ENCODE measurements at places on chromosomes 1 and 21. TPM values are rescaled to one million over a fixed set of nuclear protein-coding genes. Genes with fewer than 3 reads are reported as not detected.
A peak's percentile ranks its signal among the peaks of the same experiment; 100 is the strongest.

GRCh38 chr21:44764319-44765230 lies 37.0 kb downstream of the UBE2G2 start:
- DNase-seq, result no peak

GRCh38 chr1:151002051-151002450 lies 4.7 kb downstream of the MINDY1 start:
- DNase-seq, result no peak

Gene FBXO44
- 1.7 TPM for total RNA-seq

- DNase-seq, result no peak
Measured at GRCh38 chr21:42075686-42076471, 4.8 kb downstream of the UMODL1 start.

GRCh38 chr1:114008480-114008941 lies 29.2 kb downstream of the OLFML3 start:
- no peak for DNase-seq

- DNase-seq, result no peak
Measured at GRCh38 chr1:108601708-108602410, 42.0 kb downstream of the EEIG2 start.

- peak; percentile 55 for DNase-seq
Measured at GRCh38 chr1:11707621-11708276, 16.2 kb downstream of the DRAXIN start.

Gene KMO
- total RNA-seq, result not detected

DNA sequence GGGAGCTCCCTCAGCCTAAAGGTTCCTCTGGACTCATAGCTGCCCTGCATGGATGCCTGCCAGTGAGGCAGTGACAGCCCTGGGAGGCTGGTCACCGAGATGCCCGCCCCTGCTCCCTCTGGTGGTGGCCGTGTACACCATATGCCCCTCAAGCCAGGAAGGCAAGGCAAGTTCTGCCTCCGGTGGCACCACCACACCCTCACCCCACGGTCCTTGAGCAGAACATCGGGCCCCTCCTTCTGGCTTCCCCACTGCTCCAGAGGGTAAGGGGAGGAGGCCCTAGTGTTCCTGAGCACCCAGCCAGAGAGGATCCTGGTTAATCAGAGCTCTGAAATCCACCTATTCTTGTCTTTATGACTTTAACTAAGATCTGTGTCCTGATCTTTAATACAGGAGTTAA lies 1.5 kb upstream of the S100A14 start:
- no peak for DNase-seq

GRCh38 chr1:175579956-175580750 lies 163.2 kb downstream of the TNR start:
- DNase-seq, result no peak

DNA sequence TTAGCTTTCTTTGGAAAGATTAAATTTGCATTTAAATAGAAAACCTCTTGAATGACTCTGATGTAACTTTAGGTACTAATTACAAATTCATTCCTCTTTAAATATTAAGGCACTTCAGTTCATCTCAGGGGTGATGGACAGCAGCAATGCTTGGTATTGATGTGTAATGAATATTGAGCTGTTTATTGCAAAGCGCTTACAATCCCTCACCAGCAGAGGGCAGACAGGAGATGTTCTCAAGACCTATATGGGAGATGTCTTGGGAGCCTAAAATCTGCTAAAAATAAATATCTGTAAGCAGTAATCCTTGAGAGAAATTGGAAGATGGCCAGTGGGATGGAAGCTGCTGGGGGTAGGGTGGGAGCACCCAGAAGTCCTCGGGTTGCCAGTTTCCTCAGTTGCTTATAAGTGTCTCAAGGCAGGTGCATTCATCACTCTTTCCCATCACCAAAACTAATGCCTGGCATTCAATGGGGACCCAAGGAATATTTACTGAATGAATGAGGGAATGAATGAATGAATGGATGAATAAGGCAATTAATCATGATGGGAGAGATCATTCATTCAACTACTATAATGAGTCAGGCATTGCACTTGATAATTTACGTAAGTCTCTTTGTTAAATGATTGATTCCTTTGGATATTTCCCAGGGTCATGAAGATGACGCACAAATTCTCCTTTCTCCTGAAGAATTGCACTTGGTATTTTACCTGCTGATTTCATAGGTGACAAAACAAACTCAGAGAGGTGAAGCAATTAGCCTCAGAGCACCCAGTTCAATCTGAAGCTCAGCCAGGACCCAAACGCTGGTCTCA lies 2.3 kb downstream of the KLHDC8A start:
- no peak for DNase-seq

- DNase-seq, result no peak
Measured at GRCh38 chr1:33377013-33377412, 53.9 kb downstream of the PHC2 start.

Gene LCK
- total RNA-seq, result 1.6 TPM

DNA sequence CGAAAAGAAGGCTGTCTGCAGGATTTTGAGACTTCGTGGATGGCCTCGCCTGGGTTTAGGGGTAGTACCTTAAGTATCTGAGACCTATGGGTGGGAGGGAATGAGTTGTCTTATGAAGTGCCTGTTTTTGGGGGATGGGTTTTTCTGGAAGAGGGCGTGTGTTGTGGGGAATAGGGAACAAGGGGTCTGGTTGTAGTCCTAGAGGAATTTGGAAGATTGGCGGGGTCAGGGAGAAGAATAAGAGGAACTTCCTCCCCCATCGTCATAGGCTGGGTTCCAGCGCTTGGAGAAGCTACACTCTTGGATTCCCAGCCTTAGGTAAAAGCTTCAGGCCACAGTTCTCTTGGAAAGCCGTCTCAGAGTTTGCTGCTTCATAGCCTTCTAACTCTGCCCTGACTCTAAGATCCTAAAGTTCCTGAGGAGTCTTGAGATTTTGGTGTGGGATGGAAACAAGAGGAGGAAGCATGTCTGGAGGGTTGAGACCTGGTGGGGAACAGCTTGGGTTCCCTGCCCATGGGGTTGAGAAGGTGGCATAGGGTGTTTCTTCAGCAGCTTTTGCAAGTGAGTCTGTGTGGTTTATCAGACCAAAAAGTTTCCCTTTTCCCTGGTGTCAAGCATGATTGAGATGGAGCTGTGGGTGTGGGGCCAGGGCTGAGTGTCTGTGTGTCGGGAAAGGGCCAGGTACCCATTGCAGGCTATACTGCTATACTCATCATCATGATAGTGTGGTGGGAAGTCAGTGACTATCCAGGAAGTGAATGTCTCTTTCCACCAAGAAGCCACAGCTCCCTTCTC lies 1.8 kb downstream of the VANGL2 start:
- no peak for DNase-seq

Gene SAMD11
- total RNA-seq, result not detected

DNA sequence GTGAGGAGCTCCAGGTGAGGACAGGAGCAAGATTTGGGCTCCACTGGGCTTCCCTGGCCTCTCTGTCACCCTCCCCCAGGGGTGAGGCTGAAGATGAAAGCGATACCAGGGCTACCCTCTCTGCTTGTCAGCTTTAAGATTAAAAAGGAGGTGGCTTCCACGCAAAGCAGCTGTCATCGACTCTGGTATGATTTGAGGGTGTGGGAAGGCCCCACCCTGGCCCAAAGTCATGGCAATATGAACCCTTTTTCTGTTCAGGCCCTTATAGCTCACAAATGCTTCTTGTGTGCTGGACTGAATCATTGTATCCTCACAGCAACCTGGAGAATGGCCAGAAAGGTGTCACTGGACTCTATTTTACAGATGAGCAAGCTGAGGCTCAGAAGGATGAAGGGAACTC lies 41.6 kb downstream of the NUAK2 start:
- no peak for DNase-seq

DNA sequence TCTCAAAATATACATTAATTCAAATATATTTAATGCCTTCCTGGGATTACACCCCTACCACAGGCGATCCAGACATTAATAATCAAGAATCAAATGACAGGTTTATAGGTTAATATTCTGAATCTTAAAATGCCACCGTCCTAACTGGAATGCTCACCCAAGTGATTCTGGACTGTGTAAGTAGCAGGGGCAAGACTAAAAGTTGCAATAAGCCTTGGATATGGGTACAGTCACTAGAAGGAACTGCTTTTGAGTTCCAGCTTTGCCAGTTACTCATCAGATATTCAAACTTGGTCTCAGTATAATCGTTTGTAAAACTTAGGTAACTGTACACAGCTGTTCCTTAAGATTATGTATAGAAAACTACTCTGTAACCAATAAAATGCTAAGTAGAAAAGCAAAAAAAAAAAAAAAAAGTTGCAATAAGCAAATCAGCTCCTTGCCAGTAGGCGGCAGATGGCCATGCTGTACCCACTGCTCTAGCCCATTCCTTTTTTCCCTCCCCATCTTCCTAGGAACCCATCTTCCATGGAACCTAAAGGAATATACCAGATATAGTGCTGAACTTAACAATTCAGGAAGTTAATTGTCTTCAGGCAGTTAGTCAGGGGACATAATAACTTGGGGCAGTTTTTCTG lies 10.5 kb downstream of the RO60 start:
- DNase-seq, result no peak

Gene GSTM1
- total RNA-seq, result not detected

- DNase-seq, result no peak
Measured at GRCh38 chr1:230715510-230715909, 1.6 kb upstream of the AGT start.

Gene IGSF3
- 0.75 TPM for total RNA-seq

GRCh38 chr1:183180218-183180617 lies 5.8 kb upstream of the LAMC2 start:
- peak; percentile 8 for DNase-seq

GRCh38 chr1:3315399-3316339 lies 138.8 kb upstream of the ARHGEF16 start:
- DNase-seq, result no peak

GRCh38 chr1:1353389-1354151 lies 4.4 kb upstream of the DVL1 start:
- no peak for DNase-seq

- no peak for DNase-seq
Measured at GRCh38 chr1:168905633-168906032, 176.6 kb upstream of the DPT start.

DNA sequence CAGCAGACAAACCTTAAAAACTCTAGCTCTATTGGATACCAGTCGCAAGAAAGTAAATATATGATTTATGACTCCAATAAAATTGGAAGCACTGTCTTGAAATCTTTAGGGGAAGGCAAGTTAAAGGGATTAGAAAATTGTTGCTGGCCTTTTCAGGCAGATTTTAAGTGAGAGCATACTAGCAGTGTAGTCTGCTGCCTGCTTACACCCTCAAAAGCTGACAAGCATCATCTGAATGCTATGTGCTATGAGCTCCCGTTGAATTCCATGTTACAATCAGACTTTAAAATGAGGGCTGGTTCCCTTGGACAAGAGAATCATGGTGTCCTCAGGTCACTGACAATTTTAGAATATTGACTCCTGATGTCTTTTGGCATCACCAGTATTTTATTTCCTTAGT lies 271.1 kb upstream of the C1orf105 start:
- no peak for DNase-seq

- no peak for DNase-seq
Measured at GRCh38 chr1:240189386-240189989, 97.8 kb downstream of the FMN2 start.

DNA sequence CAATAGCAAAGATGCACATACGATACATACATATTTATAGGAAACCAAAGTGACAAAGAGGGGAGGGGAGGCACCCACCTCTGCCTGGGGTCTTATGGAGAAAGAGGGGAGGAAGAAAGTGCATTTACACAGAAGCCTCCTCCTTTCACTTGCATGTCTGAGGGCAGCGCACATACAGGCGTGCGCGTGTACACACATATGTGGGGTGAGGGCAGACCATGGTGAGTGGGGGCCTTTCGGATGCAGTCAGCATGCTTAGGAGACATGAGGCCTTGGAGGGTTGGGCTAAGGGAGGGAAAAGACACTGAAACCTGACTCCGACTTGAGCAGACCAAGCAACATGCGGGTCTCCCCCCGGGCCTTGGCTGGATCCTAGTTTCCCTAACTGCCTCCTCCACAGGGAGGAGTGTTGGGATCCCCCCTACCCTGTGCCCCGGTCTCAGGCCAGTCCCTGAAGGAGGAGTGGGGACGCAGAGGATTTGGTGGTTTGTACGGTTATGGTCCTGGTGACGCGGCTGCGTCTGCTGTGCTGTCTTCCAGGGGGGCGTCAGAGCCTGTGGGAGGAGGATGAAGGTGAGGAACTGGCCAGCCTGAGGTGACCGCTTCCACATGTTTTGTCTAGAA lies 15.2 kb downstream of the LRRC71 start:
- no peak for DNase-seq

DNA sequence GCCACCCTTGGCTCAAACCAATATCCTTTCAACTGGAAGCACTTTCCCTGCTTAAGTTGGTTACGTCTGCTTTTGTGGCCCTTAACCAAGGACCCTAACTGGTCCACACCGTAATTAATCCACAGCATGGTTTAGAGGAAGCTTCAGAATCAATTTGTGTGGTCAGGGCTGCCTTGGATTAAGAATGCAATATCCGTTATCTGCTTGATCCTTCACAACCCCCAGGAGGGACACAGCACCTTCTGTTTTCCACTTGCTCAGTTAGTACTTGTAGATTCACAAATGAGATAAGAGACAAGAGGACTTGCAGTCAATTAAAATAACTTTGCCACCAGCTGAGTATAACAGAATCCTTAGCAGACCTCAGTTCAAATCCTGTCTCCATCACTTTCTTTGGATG lies 56.9 kb upstream of the LRP8 start:
- no peak for DNase-seq

GRCh38 chr21:36480618-36481017 lies 696 bp upstream of the CLDN14 start:
- DNase-seq, result no peak

DNA sequence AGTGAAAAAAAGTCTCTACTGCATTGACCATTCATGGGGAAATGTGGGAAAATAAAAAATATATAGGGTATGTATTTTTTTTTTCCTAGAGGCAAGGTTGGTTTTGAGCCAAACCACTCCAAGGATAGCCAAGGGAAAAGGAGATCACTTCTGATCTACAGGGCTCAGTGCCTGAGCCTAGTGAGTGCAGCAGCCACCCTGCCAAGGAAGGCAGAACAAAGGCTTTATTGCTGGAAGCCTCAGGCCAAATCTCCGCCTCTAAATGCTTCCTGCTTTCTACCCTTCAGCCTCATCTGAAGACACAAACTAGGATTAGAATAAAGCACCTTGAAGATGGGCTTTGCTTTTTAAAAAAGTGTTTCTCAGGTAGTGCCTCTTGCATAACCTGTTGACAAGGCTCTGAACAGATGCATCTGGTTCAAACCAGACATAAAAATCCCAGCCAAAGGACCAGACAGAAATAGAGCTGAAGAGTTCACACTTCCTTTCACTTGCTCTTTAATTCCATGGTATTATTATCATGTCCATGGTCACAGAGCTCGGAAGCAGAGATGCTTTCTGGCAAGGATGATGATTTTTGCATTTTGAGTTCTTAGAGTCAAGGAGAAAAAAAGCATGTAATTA lies 10.5 kb downstream of the C1orf115 start:
- DNase-seq, result no peak

Gene ERICH3
- not detected for total RNA-seq

Gene ANKRD45
- not detected for total RNA-seq

Gene LCA5L
- 7.9 TPM for total RNA-seq

- DNase-seq, result no peak
Measured at GRCh38 chr1:179793281-179793680, 50.2 kb downstream of the FAM163A start.

Gene IGSF9
- total RNA-seq, result not detected

DNA sequence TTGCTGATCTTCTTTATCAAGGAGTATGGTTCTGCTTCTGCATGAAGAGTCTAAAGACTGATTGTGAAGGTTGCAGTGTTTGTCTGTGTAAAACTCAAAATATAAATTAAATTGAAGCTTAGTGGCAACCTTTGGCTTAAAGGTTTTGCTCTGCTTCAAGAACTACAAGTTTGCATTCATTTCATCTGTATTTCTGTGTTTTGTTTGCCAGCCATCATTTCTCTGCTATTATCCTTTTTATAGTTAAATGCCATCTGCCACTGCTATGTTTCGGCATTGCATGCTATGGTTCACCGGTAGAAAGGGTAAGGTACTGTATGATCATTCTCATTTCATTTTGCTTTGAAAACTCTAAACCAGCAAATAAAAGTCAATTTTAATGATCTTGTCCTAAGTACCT lies 52.9 kb downstream of the OSBPL9 start:
- no peak for DNase-seq

All from gastrocnemius medialis (tissue), 4 donors.